ENCODE measurements at places on chromosomes 1 and 21. TPM values are rescaled to one million over a fixed set of nuclear protein-coding genes. Genes with fewer than 3 reads are reported as not detected.

RIIAD1 gene
- total RNA-seq, result not detected

TNN gene
- not detected for total RNA-seq

FCGR3B gene
- total RNA-seq, result 13.4 TPM

DNA sequence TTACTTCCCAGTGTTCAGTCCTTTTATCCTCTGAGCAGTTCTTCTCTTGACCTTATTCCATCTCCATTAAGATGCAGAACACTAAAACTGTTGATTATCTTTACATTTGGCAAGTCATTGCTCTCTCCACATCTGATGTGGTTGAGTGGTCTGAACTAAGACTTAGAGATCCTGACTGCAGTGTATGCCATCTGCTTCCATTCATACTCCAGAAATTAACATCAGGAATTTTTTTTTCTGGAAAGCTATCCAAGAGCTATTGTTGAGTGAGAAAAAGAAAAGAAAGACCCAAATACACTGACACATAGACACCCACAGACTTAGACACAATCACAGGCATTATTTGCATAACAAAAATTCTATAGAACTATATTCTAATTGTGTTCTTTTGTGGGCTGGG, 3.7 kb upstream of the TRIM62 start:
- H3K36me3 ChIP-seq, result no peaks in the 10 kb centered on the region
- peaks cover 4% of the 10 kb centered on the region for H3K4me1 ChIP-seq
- no peak for DNase-seq
- no peaks in the 10 kb centered on the region for H3K27me3 ChIP-seq
- H3K4me3 ChIP-seq, result no peak overlapping the region

DNA sequence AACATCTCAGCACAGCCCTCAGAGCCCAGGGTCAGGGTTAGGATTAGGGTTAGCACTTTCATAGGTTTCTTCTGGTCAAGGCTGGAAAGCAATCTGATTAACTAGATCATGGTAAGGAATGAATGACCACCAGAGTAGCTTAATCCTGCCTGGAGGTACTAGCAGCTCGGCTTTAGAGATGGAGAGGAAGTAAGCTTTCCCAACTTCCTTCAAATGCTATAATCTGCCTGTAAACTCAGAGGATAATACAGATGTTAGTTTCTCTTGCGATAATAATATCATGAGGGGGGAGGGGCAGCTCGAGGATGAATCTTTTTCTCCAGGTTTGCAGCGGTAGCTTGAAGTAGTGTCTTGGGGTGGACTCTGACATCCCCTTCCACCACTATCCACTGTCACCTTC, 194.9 kb downstream of the HIVEP3 start:
- H3K36me3 ChIP-seq, result no peaks in the 10 kb centered on the region
- no peaks in the 10 kb centered on the region for H3K4me1 ChIP-seq
- no peak overlapping the region for H3K4me3 ChIP-seq
- DNase-seq, result no peak

- no peaks in the 10 kb centered on the region for H3K36me3 ChIP-seq
- no peak overlapping the region for H3K27ac ChIP-seq
- no peak for DNase-seq
- H3K27me3 ChIP-seq, result no peaks in the 10 kb centered on the region
- H3K4me3 ChIP-seq, result no peak overlapping the region
These were observed 184.5 kb downstream of the KAZN start for GRCh38 chr1:14782741-14783591.

DNA sequence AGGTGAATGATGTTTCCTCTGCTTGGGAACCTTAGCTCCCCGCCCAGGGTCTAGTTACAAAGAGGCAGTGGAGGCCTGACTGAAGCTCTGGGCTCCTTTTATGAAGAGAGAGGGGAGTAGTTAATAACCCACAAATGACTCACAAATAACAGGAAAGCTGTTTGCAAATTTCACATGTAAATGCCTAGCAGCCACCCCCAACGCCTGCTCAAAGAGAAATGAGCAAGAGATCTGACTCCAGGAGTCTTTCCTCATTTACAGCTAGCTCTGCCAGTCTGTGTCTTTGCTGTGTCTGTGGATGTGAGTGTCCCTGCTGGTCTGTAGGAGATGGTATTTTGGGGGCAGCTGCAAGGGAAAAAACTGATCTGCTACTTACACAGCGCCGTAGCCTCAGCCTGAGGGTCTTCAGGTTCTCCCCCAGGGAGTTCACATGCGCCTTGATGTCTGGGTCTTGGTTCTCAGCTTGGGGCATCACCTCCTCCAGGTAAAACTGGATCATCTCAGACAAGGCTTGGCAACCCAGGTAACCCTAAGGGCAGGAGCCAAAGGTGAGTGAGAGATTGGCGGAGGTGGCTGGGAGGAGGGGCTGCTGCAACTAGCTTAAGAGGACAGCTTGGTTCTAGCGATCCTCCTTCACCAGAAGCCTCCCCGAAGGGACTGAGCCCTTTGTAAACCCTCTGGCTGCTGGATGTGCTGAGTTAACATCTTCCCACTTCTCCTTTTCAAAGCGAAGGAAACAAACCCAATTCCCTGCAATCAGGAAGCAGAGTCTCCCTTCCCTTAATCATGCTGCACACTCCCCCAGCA, at the start of gene IL19:
IL19 (plus strand) TSS at position 243 of the 807 bp plus-strand sequence. CDS start 65,890 bp downstream, outside the sequence.
- no peak within 1 kb of the TSS for H3K4me3 ChIP-seq
- H3K4me1 ChIP-seq, result no peaks in the 10 kb centered on the region
- no peak within 1 kb of the TSS for H3K27ac ChIP-seq
- no peak for DNase-seq
- H3K36me3 ChIP-seq, result no peaks in the 10 kb centered on the region

DNA sequence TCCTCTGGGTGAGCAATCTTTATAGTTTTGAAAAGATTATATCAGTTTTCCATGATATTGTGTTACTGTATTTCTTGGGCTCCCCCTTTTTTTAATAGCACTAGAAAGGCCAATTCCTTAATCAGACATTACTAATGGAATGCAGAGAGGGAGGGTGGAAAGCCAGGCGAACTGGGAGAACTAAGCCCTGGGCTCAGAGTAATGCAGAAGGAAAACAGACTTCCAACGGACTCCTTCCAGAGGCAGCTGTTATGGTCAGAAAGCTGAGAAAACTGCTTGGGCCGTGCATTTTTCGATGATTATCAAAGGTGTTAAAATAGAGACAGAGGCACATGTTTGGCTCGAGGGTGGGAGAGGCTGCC, 206.3 kb downstream of the FOXD2 start:
- H3K4me1 ChIP-seq, result no peaks in the 10 kb centered on the region
- no peak for DNase-seq
- H3K4me3 ChIP-seq, result no peak overlapping the region
- H3K27ac ChIP-seq, result peak overlapping the region; percentile 70
- no peaks in the 10 kb centered on the region for H3K27me3 ChIP-seq

DNA sequence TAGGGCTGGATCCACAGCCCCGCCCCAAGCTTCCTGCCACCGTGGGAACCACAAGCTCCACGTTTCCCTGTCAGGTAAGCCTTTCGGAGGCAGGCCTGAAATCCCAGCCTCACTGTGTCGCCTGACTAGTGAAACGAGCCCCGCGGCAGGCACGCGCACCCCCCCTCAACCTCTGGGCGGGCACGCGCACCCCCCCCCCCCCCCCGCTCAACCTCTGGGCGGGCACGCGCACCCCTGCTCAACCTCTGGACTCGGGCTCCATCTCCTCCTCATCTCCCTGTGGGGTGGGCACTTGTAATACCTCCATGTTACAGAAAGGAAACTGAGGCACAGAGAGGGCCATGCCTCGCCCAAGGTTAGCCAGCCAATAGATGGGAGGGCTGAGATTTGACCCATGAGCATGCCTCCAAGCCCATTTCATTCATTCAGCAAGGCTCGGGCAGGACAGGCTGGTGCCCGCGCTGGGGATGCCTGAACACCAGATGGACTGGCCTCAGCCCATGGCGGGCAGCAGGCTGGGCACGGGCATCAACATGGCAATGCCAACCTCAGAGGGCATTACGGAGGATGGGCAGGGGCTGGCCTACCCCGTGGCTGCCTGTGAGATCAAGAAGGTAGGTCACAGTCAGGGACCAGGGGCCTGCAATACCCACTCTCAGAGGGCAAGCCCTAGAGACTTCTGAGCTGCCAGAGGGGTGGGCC, 4.7 kb downstream of the CFAP410 start:
- H3K36me3 ChIP-seq, result no peaks in the 10 kb centered on the region
- no peaks in the 10 kb centered on the region for H3K4me1 ChIP-seq
- no peak overlapping the region for H3K27ac ChIP-seq
- DNase-seq, result no peak

DNA sequence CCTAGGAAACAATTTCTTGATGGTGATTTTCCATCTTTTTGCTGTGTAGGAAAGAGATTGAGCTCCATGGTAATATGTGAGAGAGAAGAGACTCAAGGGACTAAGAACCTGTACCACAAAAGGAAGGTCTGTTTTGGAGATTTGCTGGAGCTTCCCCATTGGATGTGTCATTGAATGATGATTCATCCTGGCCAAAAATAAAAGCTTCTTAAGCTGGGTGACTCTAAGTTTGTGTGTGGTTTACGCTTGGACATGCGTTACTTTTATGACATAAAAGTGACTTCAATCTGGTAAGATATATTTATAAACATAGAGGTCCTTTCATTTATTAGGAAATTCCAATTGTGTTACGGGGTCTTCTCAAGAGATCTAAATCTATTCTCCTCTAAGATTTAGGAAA, 17.4 kb upstream of the IL19 start:
- H3K27ac ChIP-seq, result no peak overlapping the region
- no peaks in the 10 kb centered on the region for H3K4me1 ChIP-seq
- no peak overlapping the region for H3K4me3 ChIP-seq
- DNase-seq, result no peak
- no peaks in the 10 kb centered on the region for H3K36me3 ChIP-seq

- DNase-seq, result no peak
- no peak overlapping the region for H3K4me3 ChIP-seq
- no peak overlapping the region for H3K27ac ChIP-seq
- H3K27me3 ChIP-seq, result no peaks in the 10 kb centered on the region
- H3K4me1 ChIP-seq, result no peaks in the 10 kb centered on the region
- H3K36me3 ChIP-seq, result no peaks in the 10 kb centered on the region
These were observed 715.3 kb upstream of the NEGR1 start for GRCh38 chr1:72997624-72998023.

DNA sequence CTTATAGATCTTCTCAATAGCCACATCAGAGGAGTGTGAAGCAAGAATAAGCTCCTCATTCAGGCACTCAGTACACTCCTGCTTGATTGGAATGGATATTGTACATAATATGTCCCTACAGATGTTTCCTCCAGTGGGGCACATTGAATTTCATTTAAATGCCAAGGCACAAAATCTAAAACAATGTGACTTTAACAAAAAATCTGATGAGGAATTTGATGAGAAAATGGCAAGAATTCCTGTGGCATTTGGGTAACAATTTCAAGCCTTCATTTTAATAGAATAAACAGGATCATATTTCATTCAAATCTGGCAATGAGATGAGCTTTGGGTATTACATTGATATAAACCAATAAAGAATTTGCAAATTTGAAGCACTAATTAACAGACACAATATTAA, 307.7 kb upstream of the PKN2 start:
- H3K4me1 ChIP-seq, result no peaks in the 10 kb centered on the region
- no peak overlapping the region for H3K4me3 ChIP-seq
- H3K36me3 ChIP-seq, result no peaks in the 10 kb centered on the region
- no peaks in the 10 kb centered on the region for H3K27me3 ChIP-seq

- peak overlapping the region; percentile 50 for H3K27ac ChIP-seq
- no peak overlapping the region for H3K4me3 ChIP-seq
- H3K4me1 ChIP-seq, result peaks cover 7% of the 10 kb centered on the region
- no peaks in the 10 kb centered on the region for H3K36me3 ChIP-seq
- DNase-seq, result no peak
These were observed 29.7 kb downstream of the ADARB1 start for GRCh38 chr21:45103971-45104520.

- H3K4me3 ChIP-seq, result no peak overlapping the region
- no peaks in the 10 kb centered on the region for H3K27me3 ChIP-seq
- H3K36me3 ChIP-seq, result no peaks in the 10 kb centered on the region
- no peaks in the 10 kb centered on the region for H3K4me1 ChIP-seq
These were observed 190.1 kb downstream of the HLX start for GRCh38 chr1:221069178-221069903.

DNA sequence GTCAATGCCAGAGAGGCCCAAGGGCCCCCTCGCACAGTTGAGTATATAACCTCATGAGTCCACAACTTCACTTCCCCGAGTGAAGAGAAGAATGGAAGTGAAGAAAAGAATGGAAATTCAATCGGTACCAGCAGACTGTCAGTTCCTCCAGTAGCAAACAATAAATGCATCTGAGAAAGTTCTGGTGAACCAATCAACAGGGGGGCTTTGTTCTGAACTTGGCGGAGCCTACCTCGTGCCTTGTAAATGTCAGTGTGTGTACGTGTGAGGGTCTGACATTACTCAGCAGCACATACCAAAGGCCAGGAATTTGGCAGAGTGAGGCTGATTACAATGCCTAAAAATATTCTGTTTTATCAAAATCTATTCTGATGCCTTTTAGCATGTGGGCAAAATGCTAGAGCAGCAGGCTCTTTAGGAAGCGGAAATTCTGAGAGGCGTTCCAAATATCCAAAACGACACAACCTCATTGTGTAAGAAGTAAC, 238.5 kb downstream of the LTN1 start:
- no peak overlapping the region for H3K4me3 ChIP-seq
- no peaks in the 10 kb centered on the region for H3K36me3 ChIP-seq
- no peak overlapping the region for H3K27ac ChIP-seq
- H3K27me3 ChIP-seq, result no peaks in the 10 kb centered on the region
- peaks cover 12% of the 10 kb centered on the region for H3K4me1 ChIP-seq

GRCh38 chr1:63272811-63273210, 49.6 kb upstream of the FOXD3 start:
- no peaks in the 10 kb centered on the region for H3K4me1 ChIP-seq
- no peak for DNase-seq
- no peaks in the 10 kb centered on the region for H3K36me3 ChIP-seq
- H3K4me3 ChIP-seq, result no peak overlapping the region
- H3K27me3 ChIP-seq, result no peaks in the 10 kb centered on the region

DNA sequence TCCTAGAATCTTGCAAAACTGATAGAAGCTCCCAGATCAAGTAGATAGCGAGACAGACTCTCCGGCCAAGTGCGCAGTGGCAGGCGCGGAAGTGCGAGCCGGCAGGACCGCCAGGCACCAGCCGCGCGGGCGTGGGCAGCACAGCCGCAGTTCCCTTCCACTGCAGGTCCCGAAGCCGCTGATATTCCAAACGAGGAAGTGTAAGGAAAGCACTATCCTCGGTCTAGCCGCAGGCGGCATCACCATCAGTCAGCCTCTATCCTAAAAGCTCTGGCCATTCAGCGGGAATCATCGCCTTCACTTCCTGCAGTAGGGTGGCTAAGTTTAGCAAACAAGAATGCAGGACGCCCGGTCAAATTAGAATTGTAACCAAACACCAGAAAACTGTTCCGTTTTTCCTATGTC, 710 bp downstream of the GLRX2 start:
- H3K36me3 ChIP-seq, result peaks cover 1% of the 10 kb centered on the region
- peak overlapping the region; percentile 55 for H3K4me3 ChIP-seq
- H3K4me1 ChIP-seq, result no peaks in the 10 kb centered on the region

GRCh38 chr1:170640581-170640980, 23.4 kb upstream of the PRRX1 start:
- no peaks in the 10 kb centered on the region for H3K36me3 ChIP-seq
- H3K4me3 ChIP-seq, result no peak overlapping the region
- no peaks in the 10 kb centered on the region for H3K27me3 ChIP-seq
- no peak overlapping the region for H3K27ac ChIP-seq
- no peak for DNase-seq

- DNase-seq, result no peak
- H3K36me3 ChIP-seq, result no peaks in the 10 kb centered on the region
- no peak overlapping the region for H3K4me3 ChIP-seq
- H3K4me1 ChIP-seq, result no peaks in the 10 kb centered on the region
- no peaks in the 10 kb centered on the region for H3K27me3 ChIP-seq
These were observed 7.9 kb downstream of the MYOG start for GRCh38 chr1:203077956-203078355.

- no peaks in the 10 kb centered on the region for H3K36me3 ChIP-seq
- no peaks in the 10 kb centered on the region for H3K27me3 ChIP-seq
- no peak overlapping the region for H3K4me3 ChIP-seq
- no peak overlapping the region for H3K27ac ChIP-seq
- DNase-seq, result no peak
These were observed 193.4 kb downstream of the FAF1 start for GRCh38 chr1:50766688-50767087.

Data from aorta (tissue), 5 donors.